SK-N-MC (cell line): ENCODE measurements at places on chromosomes 6 and 20.

- DNase-seq = peak; percentile 20
Measured at GRCh38 chr20:31894980-31895675, 24.7 kb downstream of the TTLL9 start.

- DNase-seq = no peak
Measured at GRCh38 chr20:59933849-59934585, 580 bp upstream of the SYCP2 start.

DNA sequence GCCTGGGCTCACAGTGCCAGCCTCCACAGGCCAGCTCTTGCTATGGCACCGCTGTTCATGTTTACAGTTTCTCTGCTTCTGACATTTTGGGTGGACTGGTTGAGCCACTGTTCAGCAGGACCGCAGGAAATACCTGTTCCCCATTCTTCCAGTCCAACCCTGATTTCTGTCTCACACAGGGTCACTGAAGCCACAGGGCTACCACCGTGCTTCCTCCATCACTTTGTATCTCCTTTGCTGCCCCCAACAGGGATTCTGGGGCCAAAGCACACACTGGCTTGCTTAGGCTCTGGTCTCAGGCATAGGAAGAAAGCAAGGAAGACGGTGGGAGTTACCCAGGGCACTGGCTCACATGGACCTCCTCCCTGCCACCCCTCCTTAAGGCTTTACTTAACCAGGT is 164.5 kb downstream of the UNC5CL start:
- DNase-seq = no peak

DNA sequence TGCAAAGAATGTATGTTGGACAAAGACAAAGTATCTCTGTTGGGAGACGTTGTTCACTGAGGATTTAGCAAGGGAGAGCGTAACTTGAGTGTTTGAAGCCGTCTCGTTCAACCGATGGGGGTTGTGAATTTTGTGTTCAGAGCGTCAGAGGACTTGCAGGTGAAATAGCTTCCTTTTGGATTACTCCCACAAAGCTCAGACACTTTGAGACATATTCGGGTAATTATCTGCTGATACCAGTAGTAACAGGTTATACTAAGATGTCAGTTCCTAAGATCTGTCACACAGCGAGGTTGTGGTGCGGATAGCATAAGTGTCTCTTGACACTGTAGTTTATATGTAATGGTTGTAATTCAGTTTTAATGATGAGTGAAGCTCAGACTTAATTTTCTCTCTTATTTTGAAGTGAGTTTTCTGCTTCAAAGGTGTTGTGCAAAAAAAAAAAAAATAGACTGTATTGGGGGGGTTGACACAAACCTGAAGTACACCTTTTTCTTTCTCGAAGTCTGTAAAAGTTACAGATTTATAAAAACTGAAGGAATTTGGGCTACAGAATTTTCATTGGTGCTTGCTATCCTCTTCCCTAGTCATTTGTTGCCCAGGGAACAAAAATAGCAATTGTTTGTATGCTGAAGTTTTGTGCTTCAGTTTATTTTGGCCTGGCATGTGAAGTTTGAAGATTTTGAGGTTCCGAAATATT is 1.7 kb downstream of the ASXL1 start:
- no peak for DNase-seq

DNA sequence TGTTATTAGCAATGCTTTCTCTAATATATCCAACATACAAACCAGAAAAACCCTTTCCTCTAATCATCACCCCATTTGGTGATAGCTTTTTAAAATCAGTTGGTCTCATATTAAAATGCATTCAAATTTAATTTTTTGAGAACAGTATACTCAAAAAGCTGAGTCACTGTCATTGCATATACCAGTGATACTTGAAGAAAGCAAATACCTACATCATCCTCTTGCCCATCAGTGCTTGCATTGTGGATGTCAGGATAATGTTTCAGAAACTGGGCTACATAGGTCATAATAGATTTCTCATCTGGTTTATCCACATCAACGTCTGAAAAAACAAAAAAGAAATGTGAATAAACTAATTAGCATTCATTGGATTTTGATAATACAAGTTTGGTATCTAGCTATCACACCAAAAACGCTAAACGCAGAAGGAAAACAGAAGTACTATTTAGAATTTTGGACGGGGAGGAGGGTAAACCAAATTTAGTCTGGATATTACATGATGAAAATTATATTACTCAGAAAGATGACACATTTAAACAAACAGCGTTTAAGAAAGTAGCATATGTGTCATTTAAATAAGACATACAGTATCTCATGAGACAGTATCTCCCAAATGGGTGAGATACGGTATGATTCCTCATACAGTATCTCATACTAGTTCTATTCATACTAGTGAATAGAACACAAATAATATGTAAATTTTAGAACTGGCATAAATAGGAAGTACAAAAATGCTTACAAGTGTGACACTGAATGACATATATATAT is 134.6 kb downstream of the SYNE1 start:
- no peak for DNase-seq

GRCh38 chr20:24699321-24700165 is 230.1 kb downstream of the SYNDIG1 start:
- no peak for DNase-seq

GRCh38 chr6:135148889-135149288 is 32.2 kb upstream of the MYB start:
- no peak for DNase-seq

GRCh38 chr6:147808640-147809039 is 300.1 kb downstream of the SAMD5 start:
- peak; percentile 93 for DNase-seq

GRCh38 chr6:154506582-154506981 is 3.9 kb downstream of the CNKSR3 start:
- DNase-seq = no peak

DNA sequence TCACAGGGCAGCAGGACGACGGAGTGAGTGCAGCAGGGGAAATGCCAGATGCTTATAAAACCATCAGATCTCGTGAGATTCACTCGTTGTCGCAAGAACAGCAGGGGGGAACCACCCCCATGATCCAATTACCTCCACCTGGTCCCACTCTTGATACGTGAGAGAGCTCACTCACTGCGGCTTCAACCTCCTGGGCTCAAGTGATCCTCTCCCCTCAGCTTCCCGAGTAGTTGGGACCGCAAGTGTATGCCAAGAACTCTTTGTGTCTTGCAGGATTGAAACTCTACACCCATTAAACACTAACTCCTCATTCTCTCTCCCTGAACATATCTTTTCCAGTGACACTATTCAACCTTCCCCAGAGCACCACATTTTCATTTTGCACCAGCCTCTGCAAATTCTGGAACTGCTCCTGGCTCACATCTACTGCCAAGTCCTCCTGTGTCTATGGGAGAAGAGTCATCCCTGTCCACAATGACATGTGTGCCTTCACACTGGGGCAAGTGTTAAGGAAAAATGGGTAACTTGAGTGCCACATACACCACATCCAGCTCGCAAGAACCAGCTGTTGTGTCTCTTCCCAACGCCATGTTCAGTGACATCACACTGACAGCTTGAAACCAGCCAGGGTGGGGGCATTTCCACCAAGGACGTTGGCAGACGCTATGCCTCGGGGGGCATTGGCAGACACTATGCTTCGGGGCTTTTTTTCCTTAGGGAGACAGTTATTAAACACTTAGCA is 14.7 kb upstream of the TAF4 start:
- DNase-seq = no peak

GRCh38 chr6:46235242-46235641 is 64.5 kb upstream of the ENPP5 start:
- no peak for DNase-seq

GRCh38 chr6:136015531-136015930 is 164.0 kb downstream of the PDE7B start:
- no peak for DNase-seq

GRCh38 chr6:69624944-69625343 is 171.9 kb downstream of the LMBRD1 start:
- DNase-seq = no peak

DNA sequence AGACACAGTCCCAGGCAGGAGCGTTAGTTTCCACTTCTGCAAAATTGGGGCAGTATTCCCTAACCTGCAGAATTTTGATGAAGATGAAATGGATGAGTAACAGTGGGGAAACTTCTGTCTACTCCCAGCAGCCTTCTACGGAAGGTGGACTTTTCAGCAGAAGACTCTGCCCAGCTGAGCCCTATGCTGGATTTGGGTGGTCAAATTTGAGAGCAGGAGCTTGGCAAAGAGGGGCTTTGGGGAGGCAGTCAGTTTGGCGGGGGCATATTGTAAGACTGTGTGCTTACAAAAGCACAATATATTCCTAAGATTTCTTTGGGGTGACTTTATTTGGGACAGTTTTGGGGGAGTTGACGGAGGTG is 5.4 kb upstream of the SDCBP2 start:
- no peak for DNase-seq

- no peak for DNase-seq
Measured at GRCh38 chr6:39617026-39617425, 108.2 kb downstream of the KIF6 start.

GRCh38 chr20:63693083-63693732 is 3.2 kb upstream of the TNFRSF6B start:
- no peak for DNase-seq

DNA sequence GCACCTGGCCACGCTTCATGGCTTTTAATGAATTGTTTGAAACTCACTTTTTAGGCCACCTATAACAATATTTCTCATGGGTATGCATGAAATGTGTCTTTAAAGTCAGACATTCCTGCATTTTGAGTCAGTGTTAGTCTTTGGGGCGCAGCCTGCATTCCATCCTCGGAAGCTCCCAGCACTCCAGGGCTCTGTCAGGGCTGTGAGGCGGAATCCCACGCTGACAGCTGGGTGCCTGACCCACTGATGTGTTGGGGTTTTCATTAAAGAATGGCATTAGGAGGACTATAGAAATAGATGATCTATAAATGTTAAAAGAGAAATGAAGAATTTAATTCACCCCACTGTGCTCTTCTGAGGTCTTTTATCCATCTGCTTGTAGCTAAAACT is 16.2 kb upstream of the CLDN20 start:
- DNase-seq = no peak

- no peak for DNase-seq
Measured at GRCh38 chr6:84728602-84729001, 35.8 kb downstream of the TBX18 start.

GRCh38 chr6:54431466-54431865 is 123.2 kb downstream of the TINAG start:
- DNase-seq = peak; percentile 32

DNA sequence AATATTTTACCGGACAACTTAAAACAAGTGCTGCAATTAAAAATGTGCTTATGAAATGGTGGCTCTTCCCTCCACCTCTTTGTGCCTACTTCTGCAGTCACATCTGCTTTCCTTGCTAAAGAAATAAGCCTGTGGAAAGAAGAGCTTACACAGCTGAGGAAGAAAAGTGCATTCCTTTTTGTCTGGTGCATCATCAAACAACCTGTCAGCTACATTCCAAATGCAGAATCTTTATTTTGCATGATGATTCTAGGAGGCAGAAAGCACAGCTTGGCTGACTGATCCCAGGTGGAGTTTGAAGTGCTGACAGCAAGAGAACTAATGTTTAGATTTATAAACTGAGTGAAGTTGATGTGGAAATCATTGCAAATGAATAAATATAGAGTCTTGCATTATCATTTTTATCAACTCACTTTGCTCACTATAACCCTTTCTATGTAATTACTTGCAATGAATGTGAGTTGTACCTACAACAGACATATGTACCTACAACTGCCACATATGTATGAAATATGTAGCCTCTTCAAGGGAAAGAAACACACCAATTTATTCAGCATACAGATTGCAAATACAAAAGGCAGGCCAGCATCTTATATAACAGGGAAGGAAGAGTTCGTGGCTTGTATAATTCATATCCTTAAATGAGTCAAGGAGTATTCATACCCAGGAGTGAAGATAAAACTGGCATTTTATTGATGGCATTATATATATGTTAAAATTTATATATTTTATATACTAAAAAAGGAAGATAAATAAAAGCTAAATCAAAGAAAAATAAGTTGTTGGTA is 223.4 kb upstream of the MCHR2 start:
- no peak for DNase-seq

GRCh38 chr6:38225766-38226165 is 406.2 kb downstream of the ZFAND3 start:
- no peak for DNase-seq

GRCh38 chr6:138973466-138974153 is 14.4 kb downstream of the REPS1 start:
- no peak for DNase-seq

DNA sequence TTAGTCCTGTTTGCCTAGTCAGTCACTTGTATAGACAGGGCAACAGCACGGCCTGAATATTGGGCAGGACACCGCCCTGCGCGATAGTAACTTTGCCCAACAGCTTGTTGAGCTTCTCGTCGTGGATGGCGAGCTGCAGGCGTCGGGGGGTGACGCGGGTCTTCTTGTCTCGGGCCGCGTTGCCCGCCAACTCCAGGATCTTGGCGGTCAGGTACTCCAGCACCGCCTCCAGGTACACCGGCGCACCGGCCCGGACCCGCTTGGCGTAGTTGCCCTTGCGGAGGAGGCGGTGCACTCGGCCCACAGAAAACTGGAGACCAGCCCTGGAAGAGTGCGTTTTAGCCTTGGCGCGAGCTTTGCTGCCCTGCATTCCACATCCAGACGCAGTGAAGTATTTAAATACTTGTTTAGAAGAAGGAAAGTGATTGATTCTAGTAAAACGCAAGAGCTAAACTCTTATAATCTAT is 92.8 kb upstream of the BTN3A2 start:
- no peak for DNase-seq

DNA sequence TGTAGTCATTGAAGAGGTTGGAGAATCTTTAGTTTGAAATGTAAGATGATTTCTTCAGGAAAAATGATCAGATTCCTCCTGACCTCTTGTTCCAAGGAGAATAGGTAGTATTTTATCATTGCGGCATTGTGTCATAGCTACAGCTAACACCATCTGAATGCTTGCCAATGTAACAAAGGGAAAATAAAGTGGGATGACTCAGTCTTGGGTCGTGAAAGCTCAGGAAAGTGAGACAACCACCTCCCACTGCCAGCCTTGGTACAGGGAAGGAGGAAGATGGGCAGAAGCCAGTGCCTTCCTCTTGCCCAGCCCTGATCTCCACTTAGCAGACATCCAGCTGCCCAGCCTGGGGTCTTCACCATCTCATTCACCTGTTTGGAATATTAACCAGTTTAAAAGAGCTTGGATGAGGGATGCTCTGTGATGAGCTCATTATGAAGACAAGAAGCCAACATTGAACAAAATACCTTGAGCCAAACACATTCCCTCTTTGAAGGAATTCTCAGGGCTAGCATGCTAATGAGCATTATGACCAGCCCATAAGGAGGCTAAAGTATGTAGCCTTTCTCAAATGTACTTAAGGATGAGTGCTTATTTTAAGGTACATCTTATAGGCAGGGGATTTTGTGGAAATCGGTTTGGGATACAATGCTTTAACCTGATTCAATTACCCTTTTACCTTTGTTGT is 40.0 kb upstream of the APCDD1L start:
- DNase-seq = no peak

- DNase-seq = no peak
Measured at GRCh38 chr20:53255102-53255710, 283.0 kb downstream of the TSHZ2 start.
